ENCODE measurements at places on chromosomes 5 and 9. TPM values are rescaled to one million over a fixed set of nuclear protein-coding genes. Genes with fewer than 3 reads are reported as not detected.

- DNase-seq = peak; percentile 58
These were observed 219.1 kb downstream of the C9orf50 start for GRCh38 chr9:129401623-129402370.

DNA sequence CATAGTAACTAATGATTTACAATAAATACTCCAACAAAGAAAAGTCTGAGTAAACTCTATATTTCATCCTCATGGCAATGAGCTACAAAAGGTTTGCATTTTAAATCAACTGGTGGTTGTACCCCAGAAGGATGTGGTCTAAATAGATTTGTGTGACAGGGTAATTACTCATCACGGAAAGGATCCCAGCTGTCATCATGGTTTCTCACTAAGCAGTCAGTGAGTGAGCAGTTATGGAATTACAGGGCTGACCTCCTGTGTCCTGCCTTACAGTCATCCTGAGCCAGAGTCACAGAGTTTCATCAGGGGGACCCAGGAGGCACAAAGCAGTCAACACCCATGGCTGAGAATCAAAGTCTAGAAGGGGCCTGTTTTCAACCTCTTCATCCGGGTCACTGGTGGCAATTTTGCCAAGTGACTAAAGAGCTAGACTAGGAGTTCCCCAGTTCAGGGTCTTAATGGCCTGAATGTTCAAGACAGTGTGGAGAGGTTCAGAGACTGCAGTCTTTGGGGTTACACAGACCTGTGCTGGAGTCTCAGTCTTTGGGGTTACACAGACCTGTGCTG is 210.7 kb upstream of the SLC24A2 start:
- peak; percentile 58 for DNase-seq

DNA sequence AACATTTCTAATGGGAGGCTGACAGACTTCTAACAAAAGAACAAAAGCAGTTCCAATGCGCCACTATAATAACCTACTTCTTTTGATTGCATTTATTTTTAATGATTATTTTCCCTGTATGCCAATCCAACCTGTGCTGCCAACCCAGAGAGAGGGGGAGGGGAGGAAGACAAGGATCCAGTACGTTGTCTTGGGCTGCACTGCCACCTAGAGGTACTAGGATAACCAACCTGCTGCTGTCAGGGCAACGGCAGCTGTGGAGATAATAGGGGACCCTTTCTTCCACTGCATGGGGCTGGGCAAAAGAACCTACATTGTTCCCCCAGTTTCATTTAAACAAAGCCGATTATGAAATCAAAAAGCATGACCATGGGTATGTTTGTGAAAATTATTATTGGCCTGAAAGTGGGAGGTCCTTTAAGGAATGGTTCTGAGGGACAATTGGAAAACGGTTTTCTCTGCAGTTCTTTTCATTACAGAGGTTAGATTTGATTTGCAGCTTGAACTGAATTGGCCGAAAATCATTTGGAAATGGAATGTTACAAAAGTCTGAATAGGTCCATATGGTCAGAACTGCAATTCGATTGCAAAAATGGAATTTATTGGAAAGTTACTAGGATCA is 101.3 kb downstream of the RASEF start:
- peak; percentile 77 for DNase-seq

The TXNDC8 gene
- not detected for total RNA-seq
